ENCODE measurements at places on chromosomes 4 and X.

- no peak overlapping the region for H3K27ac ChIP-seq
- no peak overlapping the region for H3K4me3 ChIP-seq
- no peak for DNase-seq
- H3K27me3 ChIP-seq: peaks cover 2% of the 10 kb centered on the region
- no peaks in the 10 kb centered on the region for H3K36me3 ChIP-seq
Observed at GRCh38 chr4:13989501-13989900, 362.0 kb upstream of the BOD1L1 start.

- peaks cover 2% of the 10 kb centered on the region for H3K4me1 ChIP-seq
- H3K36me3 ChIP-seq: no peaks in the 10 kb centered on the region
Observed at GRCh38 chr4:103497692-103498091, 222.1 kb downstream of the TACR3 start.

DNA sequence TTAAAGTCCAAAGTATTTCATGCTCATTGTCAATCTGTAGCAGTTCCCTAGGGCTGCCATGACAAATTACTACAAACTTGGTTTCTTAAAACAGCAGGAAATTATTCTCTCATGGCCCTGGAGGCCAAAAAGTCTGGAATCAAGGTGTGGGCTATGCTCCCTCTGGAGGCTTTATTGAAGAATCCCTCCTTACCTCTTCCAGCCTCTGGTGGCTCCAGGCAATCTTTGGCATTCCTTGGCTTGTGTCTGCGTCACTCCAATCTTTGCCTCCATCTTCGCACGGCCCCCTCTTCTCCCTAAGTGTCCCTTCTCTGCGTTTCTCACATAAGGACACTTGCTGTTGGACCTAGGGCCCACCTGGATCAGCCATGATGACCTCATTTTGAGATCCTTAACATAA, 170.4 kb downstream of the SMIM20 start:
- DNase-seq: no peak
- H3K4me1 ChIP-seq: peaks cover 76% of the 10 kb centered on the region
- H3K27ac ChIP-seq: peak overlapping the region; percentile 14
- H3K27me3 ChIP-seq: peaks cover 5% of the 10 kb centered on the region

GRCh38 chr4:163833669-163834068, 339.2 kb downstream of the TMA16 start:
- H3K27me3 ChIP-seq: peaks cover 3% of the 10 kb centered on the region
- no peak overlapping the region for H3K4me3 ChIP-seq
- no peak for DNase-seq

- H3K4me1 ChIP-seq: peaks cover 9% of the 10 kb centered on the region
- no peak overlapping the region for H3K27ac ChIP-seq
- no peak overlapping the region for H3K4me3 ChIP-seq
- no peak for DNase-seq
Observed at GRCh38 chr4:76589402-76589801, 154.4 kb downstream of the SHROOM3 start.

DNA sequence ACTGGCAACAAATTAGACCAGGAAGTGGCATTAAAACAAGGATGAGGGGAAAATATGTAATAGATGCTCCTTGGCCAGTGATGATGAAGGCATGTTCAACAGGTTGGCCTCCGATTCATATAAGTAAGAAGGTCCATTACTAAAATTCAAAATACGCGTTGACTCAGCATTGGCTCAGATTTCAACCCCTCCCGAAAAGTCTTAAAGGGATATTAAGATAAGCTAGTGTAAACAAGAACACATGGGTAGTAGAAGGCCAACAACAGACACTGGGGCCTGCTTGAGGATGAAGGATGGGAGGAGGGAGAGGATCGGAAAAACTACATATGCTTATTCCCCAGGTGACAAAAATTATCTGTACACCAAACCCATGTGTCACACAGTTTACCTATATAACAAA, 19.1 kb upstream of the LAP3 start:
- no peaks in the 10 kb centered on the region for H3K36me3 ChIP-seq
- no peaks in the 10 kb centered on the region for H3K4me1 ChIP-seq
- H3K27ac ChIP-seq: no peak overlapping the region
- peaks cover 3% of the 10 kb centered on the region for H3K27me3 ChIP-seq
- H3K4me3 ChIP-seq: no peak overlapping the region

GRCh38 chr4:23373261-23373660, 516.6 kb downstream of the PPARGC1A start:
- no peaks in the 10 kb centered on the region for H3K36me3 ChIP-seq
- H3K4me3 ChIP-seq: no peak overlapping the region
- H3K27ac ChIP-seq: peak overlapping the region; percentile 15
- peaks cover 5% of the 10 kb centered on the region for H3K4me1 ChIP-seq
- peak; percentile 69 for DNase-seq

DNA sequence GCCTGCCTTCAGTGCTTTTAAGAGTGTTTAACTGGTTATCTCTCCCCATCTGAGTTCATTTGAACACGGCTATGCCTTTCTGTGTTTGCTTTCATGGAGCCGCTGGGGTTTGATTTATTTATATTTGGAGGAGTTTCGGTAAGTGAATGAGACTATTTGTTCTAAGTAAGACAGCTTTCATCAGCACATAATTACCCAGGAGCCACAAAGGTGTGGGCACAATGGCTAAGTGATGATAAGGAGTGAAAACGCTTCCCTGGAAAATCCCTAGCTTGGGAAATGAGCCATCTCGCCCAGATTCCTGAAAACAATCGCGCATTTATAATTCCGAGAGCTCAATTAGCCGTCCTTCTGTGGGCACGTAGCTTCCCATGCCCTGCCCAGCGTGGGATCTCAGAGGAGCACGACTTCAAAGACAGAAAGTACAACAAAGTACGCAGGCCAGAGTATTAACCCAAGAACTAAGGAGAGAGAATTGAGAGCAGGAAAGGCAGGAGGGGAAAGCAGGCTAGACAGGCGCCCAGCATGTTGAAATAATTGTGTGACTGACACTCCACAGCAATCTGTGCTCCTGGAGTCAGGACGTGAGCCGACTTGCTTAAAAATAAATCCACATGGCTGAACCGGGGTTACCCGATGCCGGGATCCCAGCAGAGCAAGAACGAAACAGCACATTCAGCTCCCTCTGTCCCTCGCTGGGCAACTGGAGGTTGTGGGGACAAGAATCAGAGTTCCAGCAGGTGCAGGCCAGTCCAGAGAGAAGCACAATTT, 99.0 kb downstream of the DHRSX start:
- no peak overlapping the region for H3K27ac ChIP-seq
- H3K27me3 ChIP-seq: no peaks in the 10 kb centered on the region
- H3K4me1 ChIP-seq: no peaks in the 10 kb centered on the region
- peaks cover 32% of the 10 kb centered on the region for H3K36me3 ChIP-seq

- no peak for DNase-seq
- H3K4me3 ChIP-seq: peak overlapping the region; percentile 45
- H3K36me3 ChIP-seq: no peaks in the 10 kb centered on the region
- no peak overlapping the region for H3K27ac ChIP-seq
Observed at GRCh38 chrX:63349307-63349706, 1.8 kb downstream of the SPIN4 start.

GRCh38 chr4:145396581-145396980, 85.1 kb upstream of the SMAD1 start:
- no peak overlapping the region for H3K4me3 ChIP-seq
- H3K36me3 ChIP-seq: no peaks in the 10 kb centered on the region
- no peak for DNase-seq
- no peak overlapping the region for H3K27ac ChIP-seq
- peaks cover 16% of the 10 kb centered on the region for H3K27me3 ChIP-seq
- H3K4me1 ChIP-seq: no peaks in the 10 kb centered on the region

DNA sequence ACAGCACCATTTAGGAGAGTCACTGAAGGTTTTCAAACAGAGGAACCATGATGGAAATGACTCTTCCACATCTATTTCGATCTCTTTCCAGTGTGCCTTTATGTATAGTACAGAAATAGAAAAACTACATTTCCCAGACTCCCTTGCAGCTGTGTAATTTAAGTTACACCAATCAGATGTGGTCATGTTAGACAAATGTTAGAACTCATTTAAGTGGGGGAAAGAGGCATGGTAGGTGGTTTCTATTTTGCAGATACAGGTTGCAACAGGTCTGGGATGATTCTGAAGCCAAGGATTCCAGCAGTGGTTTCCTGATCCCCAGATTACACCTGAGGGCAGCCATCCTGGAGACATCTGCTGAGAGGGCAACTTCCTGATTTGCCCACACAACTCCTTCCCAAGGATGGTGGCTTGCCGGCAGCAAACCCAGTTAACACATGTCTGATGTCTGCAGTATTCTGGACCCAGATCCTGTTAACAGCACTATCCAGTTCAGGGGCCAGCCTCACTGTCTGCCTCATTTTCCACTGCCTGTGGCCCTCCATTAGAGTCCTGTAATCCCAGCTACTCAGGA, 38.7 kb upstream of the PDK3 start:
- H3K36me3 ChIP-seq: no peaks in the 10 kb centered on the region
- no peaks in the 10 kb centered on the region for H3K27me3 ChIP-seq
- H3K4me3 ChIP-seq: no peak overlapping the region
- H3K4me1 ChIP-seq: peaks cover 6% of the 10 kb centered on the region

DNA sequence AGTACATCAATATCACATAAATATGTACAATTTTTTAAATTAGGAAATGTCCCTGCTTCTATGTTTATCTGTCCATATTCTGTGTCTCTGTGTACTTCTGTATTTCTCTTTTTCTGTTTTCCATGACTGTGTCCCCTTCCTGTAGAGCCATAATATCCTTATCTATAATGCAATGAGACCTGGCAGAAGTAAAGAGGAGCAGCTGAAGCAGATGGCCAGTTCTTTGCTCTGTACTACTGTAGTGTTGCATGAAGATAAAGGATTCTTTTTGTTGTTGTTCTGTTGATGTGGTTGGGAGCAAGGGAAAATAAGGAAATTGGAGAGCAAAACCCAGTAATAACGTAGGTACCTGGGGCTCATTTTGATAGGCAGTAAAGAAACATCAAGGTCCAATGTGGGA, 301.7 kb downstream of the ADGRL3 start:
- H3K36me3 ChIP-seq: no peaks in the 10 kb centered on the region
- H3K27me3 ChIP-seq: no peaks in the 10 kb centered on the region
- H3K4me3 ChIP-seq: no peak overlapping the region
- no peaks in the 10 kb centered on the region for H3K4me1 ChIP-seq
- DNase-seq: no peak

GRCh38 chrX:154779261-154779660, 16.6 kb downstream of the DKC1 start:
- H3K4me3 ChIP-seq: no peak overlapping the region
- DNase-seq: no peak
- H3K27ac ChIP-seq: no peak overlapping the region
- H3K36me3 ChIP-seq: peaks cover 15% of the 10 kb centered on the region
- no peaks in the 10 kb centered on the region for H3K27me3 ChIP-seq

DNA sequence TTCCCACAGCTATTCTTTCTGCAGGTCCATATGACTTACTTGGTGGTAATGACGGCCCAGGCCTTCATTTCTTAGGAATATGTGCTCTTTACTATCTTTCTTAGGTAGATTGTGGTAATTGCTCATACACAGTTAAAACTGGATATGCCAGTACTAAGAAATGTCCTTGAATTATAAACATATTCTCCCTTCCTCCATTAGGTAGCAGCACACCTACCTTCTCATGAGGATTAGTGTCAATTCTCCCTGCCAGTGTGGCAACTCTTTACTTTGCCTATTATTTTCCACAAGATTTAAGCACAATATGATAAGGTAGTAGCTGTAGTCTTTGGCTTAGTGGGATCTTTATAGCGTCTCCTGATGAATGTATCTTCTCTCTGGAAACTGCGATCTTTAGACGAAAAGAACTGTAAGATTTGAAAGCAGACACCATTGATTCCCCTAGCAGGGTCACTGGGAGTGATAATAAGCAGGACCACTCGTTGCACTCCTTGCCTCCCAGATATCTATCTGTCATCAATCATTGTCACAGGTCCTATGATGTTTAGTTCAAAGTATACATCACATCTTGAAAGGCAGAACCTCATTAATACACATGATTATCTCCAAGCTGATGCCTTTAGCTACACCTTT, 1240.7 kb downstream of the C4orf33 start:
- H3K36me3 ChIP-seq: no peaks in the 10 kb centered on the region
- H3K27me3 ChIP-seq: no peaks in the 10 kb centered on the region
- DNase-seq: no peak
- H3K4me1 ChIP-seq: no peaks in the 10 kb centered on the region

DNA sequence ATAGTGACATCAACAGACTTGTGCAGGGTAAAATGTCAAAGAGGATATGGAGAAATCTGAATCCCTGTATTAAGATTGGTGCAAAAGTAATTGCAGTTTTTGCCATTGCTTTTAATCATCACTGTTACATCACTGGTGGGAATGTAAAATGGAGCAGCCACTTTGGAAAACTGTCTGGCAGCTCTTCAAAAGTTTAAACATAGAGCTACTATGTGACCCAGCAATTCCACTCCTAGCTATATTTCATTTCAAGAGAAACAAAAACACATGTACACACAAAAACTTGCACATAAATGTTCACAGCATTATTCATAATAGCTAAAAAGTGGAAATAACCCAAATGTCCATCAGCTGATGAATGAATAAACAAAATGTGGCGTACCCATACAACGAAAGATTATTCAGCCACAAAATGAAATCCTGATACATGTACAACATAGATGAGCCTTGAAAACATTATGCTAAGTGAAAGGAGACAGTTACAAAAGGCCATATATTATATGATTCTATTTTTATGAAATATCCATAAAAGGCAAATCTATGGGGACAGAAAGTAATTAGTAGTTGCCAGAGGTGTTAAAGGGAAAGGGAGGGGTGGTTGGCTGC, 106.4 kb downstream of the AMELX start:
- H3K27me3 ChIP-seq: no peaks in the 10 kb centered on the region
- H3K4me3 ChIP-seq: no peak overlapping the region
- H3K36me3 ChIP-seq: no peaks in the 10 kb centered on the region
- no peaks in the 10 kb centered on the region for H3K4me1 ChIP-seq

- H3K4me3 ChIP-seq: no peak overlapping the region
- DNase-seq: no peak
- no peaks in the 10 kb centered on the region for H3K27me3 ChIP-seq
- H3K27ac ChIP-seq: no peak overlapping the region
Observed at GRCh38 chrX:118904664-118905063, 69.8 kb upstream of the LONRF3 start.

- no peaks in the 10 kb centered on the region for H3K4me1 ChIP-seq
- H3K27ac ChIP-seq: no peak overlapping the region
- no peaks in the 10 kb centered on the region for H3K36me3 ChIP-seq
- no peak overlapping the region for H3K4me3 ChIP-seq
- DNase-seq: no peak
Observed at GRCh38 chrX:37998586-37999262, 7.6 kb upstream of the SYTL5 start.

GRCh38 chr4:57374866-57375595, 264.8 kb upstream of the IGFBP7 start:
- H3K27ac ChIP-seq: no peak overlapping the region
- H3K4me3 ChIP-seq: no peak overlapping the region
- H3K27me3 ChIP-seq: no peaks in the 10 kb centered on the region
- H3K4me1 ChIP-seq: no peaks in the 10 kb centered on the region

GRCh38 chrX:119240356-119240755, 4.3 kb downstream of the PGRMC1 start:
- H3K27me3 ChIP-seq: no peaks in the 10 kb centered on the region
- no peak for DNase-seq
- no peak overlapping the region for H3K27ac ChIP-seq
- H3K4me1 ChIP-seq: peaks cover 35% of the 10 kb centered on the region
- H3K4me3 ChIP-seq: no peak overlapping the region

Measured in activated naive CD4-positive, alpha-beta T cell treated with anti-CD3 and anti-CD28 coated beads for 36 hours (primary cell).